ENCODE measurements at places on chromosomes 6 and 20.

DNA sequence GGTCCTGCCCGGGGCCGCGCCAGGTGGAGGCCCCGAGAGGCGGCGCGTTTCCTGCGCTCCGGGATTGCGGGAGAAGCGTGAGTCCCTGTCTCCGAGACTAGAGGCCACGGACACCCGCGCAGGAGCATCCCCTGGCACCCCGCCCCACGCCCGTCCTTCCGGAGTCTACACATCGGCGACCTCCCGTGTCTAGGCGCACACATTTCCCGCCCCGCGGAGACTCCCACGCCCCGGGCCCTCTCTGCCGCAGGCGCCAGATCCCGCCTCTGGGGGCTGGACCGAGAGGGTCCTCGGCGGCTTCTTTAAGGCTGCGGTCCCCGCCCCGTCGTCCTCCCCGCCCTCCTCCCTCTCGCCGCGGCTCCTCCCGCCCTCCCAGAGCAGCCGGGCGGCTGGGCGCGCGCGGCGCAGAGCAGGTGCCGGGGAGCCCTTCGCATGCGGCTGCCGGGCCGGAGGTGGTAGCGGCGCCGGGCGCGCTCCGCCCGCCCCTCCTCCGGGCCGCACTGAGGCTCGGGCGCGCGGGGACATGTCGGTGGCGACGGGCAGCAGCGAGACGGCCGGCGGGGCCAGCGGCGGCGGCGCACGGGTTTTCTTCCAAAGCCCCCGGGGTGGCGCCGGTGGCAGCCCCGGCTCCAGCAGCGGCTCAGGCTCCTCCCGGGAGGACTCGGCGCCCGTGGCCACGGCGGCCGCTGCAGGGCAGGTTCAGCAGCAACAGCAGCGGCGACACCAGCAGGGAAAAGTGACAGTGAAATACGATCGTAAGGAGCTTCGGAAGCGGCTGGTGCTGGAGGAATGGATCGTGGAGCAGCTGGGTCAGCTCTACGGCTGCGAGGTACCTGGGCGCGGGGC lies at the start of gene PPP1R14C:
Gene PPP1R14C (plus strand): TSS at position 375 of the 846 bp plus-strand sequence. CDS start 149 bp downstream, at position 524.
- no peak for DNase-seq

- no peak for DNase-seq
These were observed 45.8 kb downstream of the CYP24A1 start for GRCh38 chr20:54127855-54128574.

GRCh38 chr6:103925317-103925716 lies 934.4 kb downstream of the HACE1 start:
- no peak for DNase-seq

DNA sequence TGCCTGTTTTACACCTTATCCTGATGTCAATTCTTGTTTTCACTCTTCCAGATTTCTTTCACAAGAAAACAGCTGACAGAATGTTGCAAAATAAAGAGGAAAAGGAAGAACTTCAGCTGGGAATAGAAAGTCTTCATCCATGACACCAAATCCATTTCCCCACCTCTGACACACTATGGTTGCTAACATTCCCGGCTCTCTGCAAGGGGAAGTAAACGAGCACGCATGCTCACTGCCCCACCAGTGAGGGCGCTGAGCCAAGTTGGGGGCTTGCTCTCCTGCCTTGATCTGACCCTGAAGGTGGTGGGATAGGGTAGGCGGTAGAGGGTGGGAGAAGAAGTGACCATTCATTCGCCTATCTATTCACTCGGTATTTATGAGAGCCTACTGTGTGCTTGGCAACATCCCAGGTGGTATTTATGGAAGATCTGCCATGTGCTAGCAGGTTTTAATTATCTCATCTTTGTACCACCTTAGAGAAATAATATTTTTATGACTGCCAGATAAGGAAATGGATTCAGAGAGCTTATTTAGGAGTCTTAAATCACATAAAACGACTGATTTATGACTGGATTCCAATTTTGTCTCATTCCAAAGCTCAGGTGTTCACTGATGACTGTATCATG lies 206.2 kb downstream of the FOXC1 start:
- no peak for DNase-seq

- DNase-seq, result no peak
These were observed 176.1 kb downstream of the TRIM27 start for GRCh38 chr6:28747631-28748157.

- no peak for DNase-seq
These were observed 44.4 kb downstream of the HLA-DRA start for GRCh38 chr6:32483968-32484613.

DNA sequence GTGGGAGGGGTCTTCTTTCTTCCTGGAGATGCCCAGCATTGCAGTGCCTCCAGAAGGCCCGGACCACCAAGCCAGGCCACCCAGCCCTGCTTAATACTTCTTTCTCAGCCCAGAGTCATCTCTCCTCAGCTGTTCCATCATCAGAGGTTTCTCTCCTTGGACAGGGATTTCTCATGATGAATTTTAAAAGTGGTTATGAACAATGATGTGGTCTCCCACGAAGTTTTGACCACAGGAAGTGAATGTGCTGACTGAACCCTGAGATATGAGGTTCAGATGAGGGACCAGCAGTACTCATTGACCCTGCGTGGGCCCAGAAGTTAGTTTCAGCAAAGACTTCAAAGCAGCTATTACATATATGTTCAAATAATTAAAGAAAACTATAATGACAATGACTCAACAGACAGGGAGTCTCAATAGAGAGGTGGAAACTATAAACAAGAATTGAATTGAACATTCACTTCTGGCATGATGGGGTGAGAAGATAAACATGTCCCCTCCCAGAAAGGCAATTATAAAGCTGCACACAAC lies 114.5 kb upstream of the SLC22A16 start:
- DNase-seq, result no peak

GRCh38 chr6:116572162-116572561 lies 858 bp downstream of the RWDD1 start:
- DNase-seq, result no peak

DNA sequence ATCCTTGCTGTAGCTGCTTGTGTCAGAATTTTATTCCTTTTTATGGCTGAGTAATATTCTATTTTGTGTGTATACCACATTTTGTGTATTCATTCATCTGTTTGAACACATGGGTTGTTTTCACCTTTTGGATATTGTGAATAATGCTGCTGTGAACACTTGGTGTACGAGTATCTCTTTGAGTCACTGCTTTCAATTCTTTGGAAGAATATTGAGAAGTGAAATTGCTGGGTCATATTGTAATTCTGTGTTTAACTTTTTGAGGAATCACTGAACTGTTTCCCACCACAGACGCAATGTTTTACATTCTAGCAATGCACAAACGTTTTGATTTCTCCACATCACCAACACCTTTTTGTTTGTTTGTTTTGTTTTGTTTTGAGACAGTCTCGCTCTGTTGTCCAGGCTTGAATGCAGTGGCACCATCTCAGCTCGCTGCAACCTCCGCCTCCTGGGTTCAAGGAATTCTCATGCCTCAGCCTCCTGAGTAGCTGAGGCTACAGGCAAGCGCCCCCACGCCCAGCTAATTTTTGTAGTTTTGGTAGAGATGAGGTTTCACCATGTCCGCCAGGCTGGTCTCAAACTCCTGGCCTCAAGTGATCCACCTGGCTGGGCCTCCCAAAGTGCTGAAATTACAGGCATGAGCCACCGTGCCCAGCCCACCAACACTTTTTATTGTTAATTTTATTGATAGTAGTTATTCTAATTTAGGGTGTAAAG lies 21.7 kb downstream of the CPXM1 start:
- no peak for DNase-seq

GRCh38 chr6:118558464-118559217 lies 10.5 kb downstream of the PLN start:
- DNase-seq, result no peak

DNA sequence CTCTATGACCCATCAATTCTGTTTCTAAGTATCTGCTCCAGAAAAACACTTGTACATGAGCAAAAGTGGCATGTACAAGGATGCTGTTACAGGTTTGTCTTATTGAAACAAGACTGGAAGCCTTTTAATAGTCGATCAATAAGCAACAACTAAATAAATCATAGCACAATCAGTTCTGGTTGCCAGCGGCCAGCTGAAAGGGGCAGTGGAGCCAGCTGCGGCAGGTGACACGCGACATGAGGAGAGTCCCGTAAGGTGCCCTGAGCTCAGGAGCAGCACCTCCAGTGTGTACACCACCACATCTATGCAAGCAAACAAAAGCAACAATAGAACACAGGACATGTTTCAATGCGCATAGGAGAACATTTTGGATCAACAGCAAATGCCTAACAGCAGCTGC lies 20.7 kb upstream of the NNAT start:
- no peak for DNase-seq

DNA sequence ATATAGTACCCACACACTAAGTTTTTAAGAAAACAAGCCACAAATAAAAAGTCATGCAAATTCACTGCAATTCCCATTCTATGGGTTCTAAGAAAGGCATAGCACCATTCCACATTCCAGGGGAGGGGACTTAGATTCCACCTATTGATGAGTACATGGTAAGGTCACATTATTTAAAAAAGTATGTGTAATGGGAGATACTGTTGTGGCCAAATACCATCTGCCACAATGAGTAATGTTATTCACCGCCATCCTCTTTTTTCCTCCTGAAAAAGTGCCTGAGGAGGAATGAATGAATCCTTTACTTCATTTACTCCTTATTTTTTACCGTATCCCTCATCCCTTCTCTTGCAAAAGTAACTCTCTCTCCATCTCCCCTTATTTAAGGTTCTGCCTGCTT lies 27.0 kb upstream of the ADGRF1 start:
- no peak for DNase-seq

DNA sequence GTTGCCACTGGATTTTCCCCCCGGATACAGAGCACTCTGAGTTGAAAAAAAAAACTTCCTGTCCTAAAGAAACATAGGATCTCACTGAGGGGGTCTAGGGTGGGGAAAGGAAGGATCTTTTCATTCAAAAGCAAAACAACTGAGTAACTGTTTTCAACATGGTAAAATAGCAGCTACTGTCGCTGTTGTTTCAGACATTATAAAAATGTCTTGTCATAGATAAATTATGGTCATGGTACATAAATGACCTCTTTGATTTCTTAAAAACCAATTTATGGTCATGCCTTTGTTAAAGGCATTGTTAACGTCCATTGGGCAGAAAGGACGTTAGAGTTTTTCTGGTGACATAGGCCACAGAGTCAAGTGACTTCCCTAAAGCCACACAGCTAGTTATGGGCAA lies 180.4 kb upstream of the DTNBP1 start:
- no peak for DNase-seq

GRCh38 chr6:166387642-166388289 lies 5.0 kb upstream of the MPC1 start:
- no peak for DNase-seq

DNA sequence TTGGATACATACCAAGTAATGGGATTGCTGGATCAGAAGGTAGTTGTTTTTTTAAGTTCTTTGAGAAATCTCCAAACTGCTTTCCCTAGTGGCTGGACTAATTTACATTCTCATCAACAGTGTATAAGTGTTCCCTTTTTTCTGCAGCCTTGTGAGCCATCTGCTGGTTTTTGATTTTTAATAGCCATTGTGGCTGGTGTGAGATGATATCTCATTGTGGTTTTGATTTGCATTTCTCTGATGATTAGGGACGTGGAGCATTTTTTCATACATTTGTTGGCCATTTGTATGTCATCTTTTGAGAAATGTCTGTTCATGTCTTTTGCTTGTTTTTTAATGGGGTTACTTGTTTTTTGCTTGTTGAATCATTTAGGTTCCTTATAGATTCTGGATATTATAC lies 34.8 kb downstream of the TOP1 start:
- DNase-seq, result no peak

DNA sequence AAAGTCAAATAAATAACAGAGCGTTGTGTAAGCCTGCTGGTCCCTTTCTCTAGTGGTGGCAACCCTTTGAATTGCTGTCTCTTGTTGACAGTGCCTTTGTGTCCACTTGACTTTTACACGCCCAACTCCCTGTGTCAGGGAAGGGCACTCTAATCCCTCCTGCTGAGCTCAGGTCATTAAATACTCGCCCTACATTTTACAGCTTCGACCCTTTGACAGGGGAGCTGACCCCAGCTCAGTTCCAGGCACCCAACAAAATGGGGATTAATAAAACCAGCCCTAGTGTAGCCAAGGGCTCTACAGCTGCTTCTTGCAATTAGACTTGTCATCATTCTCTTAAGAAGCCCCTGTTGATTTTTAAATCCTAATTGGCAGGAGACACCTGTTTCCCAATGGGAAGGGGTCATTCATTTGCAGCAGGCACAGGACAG lies 308.2 kb downstream of the EYA4 start:
- no peak for DNase-seq

- DNase-seq, result no peak
These were observed 242.1 kb downstream of the DLL1 start for GRCh38 chr6:170048615-170049256.

DNA sequence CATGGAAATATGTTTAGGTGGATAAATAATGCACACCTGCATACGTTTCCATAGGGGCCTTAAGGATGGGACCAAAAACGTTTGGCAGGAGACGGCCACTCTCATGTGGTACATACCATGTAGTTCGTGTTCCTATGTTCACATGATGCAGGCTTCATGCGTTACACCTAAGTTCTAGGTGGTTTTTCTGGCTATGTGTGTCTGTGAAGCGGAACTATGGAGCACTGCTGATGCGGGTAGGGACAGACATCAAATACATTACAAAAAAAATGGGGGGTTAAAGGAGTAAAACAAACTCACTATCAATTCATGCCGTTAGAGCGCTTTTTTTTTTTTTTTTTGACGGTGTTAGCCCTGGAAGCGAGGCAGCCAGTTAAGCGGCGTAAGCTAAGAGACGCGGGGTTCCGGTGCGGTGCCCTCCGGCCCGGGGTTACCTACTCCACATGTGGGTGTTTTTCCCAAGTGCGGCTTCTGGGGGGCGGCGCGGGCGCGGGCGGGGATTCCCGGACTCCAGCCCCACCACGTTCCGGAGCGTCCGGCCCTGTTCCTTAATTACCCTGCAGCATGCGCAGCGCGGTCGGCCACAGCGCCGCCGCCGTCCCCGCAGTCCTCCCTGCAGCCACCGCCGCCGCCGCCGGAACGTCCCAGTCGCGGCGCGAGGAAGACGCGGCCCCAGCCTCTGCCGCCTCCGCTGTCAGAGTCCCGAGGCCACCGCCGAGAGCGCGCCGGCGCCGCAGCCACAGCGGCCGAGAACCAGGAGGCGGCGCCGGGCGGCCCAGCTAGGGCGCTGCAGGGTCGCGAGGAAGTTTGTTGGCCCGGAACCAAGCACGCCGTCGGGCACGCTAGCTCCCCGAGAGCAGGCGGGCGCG lies 648 bp downstream of the COL19A1 start:
- DNase-seq, result peak; percentile 6

- DNase-seq, result no peak
These were observed 280.3 kb upstream of the TCF21 start for GRCh38 chr6:133608620-133609019.

DNA sequence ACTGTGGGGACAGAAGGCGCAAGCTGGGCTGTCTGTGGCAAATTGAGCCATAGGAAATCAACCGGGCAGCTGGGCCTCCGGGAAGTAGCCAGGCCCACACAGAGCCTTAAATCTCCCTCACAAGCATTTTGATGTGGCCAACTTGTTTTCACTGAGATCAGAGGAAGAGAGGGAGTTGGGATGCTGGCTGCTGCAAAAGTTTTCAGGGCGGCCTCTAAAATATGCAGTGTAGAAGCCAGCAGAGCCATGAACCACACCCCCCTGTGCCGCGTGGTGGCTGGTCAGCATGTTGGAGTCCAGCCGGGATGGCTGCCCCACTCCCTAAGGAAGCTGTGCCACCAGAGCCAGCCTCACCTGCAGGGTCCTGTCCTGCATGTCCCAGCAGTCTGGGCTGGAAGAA lies 167.4 kb downstream of the CDC5L start:
- DNase-seq, result no peak

Data from fibroblast of skin of left biceps (primary cell).